ENCODE measurements at places on chromosomes 6 and 20.

- no peak for DNase-seq
These were observed 197.5 kb upstream of the CEP162 start for GRCh38 chr6:84424956-84425355.

DNA sequence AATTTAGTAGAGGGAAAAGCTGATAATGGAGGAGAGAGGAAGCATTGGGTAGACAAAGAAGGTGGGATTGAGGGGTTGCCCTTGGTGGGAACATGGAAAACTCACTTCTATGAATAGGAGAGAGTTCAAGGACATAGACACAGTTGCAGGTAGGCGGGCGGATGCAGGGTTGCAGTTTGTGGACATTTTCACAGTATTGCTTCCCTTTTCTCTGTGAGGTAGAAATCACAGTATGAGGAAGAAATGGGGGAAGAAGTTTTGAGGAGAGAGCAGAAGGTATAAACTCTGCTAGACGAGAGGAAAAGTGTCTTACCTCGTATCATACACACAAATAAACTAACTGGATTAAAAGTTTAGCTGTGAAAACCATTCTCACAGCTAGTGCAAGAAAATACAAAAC is 200.7 kb upstream of the ECI2 start:
- DNase-seq = no peak

GRCh38 chr20:48823960-48824498 is 3.8 kb downstream of the PREX1 start:
- DNase-seq = peak; percentile 68

DNA sequence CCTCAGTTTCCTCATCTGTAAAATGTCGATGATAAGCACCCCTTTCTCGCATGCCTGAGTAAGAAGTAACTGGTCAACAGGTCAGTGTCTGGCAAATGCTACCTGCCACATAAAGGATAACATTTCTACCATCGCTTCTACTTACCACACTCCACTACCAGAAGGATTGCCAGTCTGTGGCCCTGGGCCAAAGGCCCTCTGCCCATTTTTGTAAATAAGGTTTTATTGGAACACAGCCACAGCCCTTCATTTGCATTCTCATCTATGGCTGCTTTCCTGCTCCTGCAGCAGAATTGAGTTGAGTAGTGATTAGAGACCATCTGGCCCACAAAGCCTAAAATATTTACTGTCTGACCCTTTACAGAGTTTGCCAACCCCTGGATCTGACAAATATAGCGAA is 121.8 kb downstream of the TOX2 start:
- DNase-seq = no peak

- no peak for DNase-seq
These were observed 10.8 kb downstream of the UFL1 start for GRCh38 chr6:96532399-96532798.

DNA sequence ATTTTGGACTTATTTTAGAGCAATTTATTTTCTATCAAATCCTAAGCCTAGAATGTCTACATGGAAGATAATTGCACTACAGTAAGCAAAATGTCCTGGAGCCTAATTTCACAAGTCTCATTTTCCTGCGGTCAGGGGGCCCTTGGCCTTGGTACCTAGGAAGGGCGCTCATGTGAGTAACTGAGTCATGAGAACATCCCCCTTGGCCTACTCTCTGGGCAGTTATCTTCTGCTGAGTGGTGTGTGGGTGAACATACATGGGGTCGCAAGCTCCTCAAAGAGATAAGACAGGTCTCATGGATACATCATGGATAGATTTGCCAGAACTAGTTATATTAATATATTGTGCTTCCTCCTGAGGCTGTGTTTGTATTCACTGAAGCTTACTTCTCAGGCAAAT is 211.2 kb upstream of the MARCKS start:
- DNase-seq = no peak

- DNase-seq = no peak
These were observed 77.5 kb downstream of the TXNDC5 start for GRCh38 chr6:7832904-7833750.

DNA sequence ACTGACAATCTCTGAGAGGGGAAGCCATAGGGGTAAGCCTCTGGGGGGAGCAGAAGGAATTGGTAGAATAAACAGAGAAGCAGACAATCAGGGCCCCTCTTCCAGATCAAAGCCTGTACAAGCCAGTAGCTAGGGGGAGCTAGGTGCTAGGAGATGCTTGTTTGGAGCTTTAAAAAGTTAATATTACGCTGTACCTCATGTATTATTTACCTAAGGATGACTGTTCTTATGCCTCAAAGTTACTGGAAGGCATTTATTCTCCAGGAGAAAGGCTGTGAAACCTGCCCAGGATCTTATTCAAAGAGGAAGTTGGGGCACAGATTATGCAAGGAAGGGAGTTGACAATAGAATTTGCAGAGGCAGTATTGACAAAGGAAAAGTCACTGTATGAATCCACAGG is 111.8 kb upstream of the SLC35F1 start:
- DNase-seq = no peak

DNA sequence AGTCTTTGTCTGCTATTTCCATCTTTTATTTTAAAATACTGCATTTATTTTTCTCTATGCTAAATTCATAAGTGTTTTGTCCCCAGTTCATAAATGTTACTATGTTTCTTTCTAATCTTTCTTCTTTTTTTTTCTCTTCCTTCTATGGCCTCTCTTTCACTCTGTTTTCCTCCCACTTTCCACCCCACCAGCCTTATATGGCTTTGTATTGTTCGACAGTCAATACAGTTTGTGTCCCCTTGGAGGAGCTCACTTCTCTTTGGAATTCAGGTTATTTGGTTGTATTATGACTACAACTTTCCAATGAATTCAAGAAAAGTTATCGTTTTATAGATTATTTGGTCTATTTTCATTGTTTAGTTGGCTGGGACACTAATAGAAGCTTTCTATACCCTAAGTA is 393.5 kb downstream of the NKAIN2 start:
- DNase-seq = no peak

GRCh38 chr6:15705981-15706380 is 43.2 kb upstream of the DTNBP1 start:
- no peak for DNase-seq

DNA sequence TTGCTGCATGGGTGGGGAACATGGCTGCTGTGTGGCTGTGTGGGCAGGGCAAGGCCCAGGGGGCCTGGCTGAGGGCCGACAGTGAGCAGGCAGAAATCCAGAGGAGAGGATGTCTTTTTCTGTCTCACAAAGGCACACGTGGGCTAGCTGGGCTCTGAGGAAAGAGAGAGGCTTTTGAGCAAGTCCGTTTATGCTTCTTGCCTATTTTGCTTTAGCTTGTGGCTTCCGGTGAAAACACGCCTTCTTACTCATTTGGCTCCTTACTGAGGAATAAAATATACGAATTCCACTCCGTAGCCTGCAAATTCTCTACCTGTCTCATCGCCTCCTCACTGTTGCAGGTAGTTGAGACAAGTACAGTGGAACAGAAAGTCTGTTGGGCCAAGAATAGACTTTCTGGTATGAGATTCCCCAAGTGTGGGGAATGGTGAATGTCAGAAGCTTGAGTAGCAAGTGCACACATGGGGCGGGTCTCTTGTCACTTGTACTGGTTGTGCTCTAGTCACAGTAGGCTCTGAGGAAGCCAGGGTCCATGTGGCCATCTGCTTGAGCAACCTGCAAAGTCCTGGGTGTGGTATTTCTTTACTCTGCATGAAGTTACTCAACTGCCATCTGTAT is 28.4 kb downstream of the WRNIP1 start:
- DNase-seq = no peak

- no peak for DNase-seq
These were observed 6.1 kb downstream of the MANBAL start for GRCh38 chr20:37295595-37295994.

DNA sequence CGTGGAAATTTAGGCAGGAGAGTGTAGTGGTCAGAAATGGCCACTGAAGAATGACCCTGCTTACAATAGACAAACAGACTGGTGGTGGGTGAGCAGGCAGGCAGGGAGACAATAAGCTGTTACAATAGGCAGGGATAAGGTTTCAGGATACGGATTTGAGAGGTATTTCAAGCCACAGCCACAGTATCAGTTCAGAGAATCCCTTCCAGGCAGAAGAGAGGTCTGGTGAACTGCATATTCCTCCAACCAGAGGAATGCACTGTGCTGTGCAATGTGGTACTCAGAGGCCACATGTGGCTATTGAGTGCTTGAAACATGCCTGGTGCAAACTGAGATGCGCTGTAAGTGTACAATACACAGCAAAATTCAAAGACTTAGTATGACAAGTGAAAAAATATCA is 20.6 kb downstream of the RMND1 start:
- DNase-seq = no peak

- DNase-seq = no peak
These were observed 249.5 kb downstream of the ADGRG6 start for GRCh38 chr6:142551274-142551811.

- DNase-seq = no peak
These were observed 179.1 kb downstream of the NFATC2 start for GRCh38 chr20:51363378-51363777.

GRCh38 chr6:2986722-2987221 is 12.9 kb upstream of the NQO2 start:
- DNase-seq = no peak

- DNase-seq = no peak
These were observed 125.7 kb upstream of the SSTR4 start for GRCh38 chr20:22909436-22909835.

DNA sequence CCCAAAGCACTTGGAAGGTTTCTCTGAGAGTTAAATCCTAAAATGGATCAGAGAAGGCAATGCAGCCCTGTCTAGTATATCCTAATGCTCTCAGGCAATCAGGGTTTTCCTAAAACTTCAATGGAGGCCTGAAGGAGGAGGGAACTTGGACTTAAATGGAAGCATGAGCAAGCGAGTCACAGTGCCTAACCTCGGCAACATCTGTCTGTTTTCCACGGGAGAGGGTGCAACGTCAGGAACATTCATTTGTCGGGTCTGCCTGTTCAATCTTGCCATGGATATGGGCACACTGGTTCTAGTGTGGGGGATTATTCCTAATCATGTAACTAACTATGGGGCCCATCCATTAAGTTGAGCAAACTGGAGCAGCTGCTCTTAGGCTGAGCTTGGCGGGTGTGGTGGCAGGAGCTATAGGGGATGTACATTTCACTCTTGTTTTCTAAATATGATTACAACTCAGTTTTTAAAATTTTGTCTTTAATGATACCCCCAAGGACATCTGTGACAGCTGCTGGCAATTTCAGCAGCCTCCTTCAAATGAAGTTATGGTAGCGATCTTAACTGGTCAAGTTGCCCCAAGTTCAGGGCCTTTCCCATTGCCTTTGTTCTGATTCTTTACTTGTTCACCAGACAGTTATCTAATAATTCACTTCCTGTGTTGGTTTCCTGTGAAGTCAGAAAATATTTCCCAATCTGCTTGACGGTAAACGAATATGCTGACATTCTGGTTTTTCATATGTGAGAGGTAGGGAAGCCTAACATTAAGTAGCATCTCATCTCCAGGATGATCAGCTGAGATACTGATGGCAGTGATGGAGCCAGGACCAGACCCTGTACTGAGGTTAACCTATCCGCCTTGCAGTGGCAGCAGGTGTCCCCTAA is 21.6 kb downstream of the DSE start:
- no peak for DNase-seq

- no peak for DNase-seq
These were observed 21.9 kb downstream of the FAM217A start for GRCh38 chr6:4057036-4057435.

- no peak for DNase-seq
These were observed 208.6 kb upstream of the HDDC2 start for GRCh38 chr6:125510405-125510804.

GRCh38 chr6:109056661-109057060 is 38.0 kb downstream of the SESN1 start:
- no peak for DNase-seq

- DNase-seq = peak; percentile 83
These were observed at the start of gene HMGA1 for GRCh38 chr6:34236443-34237315. Gene HMGA1 (plus strand): TSS chr6:34236873. CDS start chr6:34240781, 3,908 bp downstream.

- no peak for DNase-seq
These were observed 21.6 kb upstream of the MCM3 start for GRCh38 chr6:52305948-52306767.

GRCh38 chr20:62354811-62355341 is 12.2 kb downstream of the LAMA5 start:
- DNase-seq = no peak

Measured in C1 segment of cervical spinal cord (tissue), 14 donors.